Cerebellar nuclear complex (tissue), 1 donor: ENCODE measurements at places on chromosomes 12 and 14.
A peak's percentile ranks its signal among the peaks of the same experiment; 100 is the strongest.

- no peak for DNase-seq
Measured at GRCh38 chr12:47901063-47901717, 3.6 kb downstream of the VDR start.

GRCh38 chr12:100058482-100059029 is 73.8 kb upstream of the ANKS1B start:
- DNase-seq: no peak

DNA sequence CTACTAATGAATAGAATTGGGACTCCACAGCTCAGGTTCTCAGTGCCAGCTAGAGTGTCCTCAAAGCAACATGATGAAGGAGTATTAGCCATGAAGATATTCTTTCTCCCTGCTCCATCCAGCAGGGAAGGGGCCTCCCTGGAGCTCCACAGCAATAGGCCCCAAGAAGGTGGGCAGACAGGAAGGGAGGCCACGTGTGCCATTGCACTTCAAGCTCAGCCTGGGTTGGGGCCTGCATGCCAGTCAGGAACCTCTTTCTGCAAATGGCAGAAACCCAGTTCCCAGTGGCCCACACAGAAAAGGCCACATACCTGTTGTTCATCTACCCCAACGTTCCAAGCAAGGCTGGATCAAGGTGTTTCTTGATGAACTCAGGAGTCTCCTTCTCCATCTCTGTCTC is 357.5 kb upstream of the SFSWAP start:
- no peak for DNase-seq

GRCh38 chr14:43896044-43896443 is 611.0 kb downstream of the FSCB start:
- no peak for DNase-seq

GRCh38 chr12:33794954-33795353 is 227.3 kb upstream of the ALG10 start:
- DNase-seq: no peak

GRCh38 chr12:43095669-43096280 is 456.2 kb downstream of the ADAMTS20 start:
- no peak for DNase-seq

GRCh38 chr12:26212396-26212795 is 17.0 kb downstream of the SSPN start:
- no peak for DNase-seq

DNA sequence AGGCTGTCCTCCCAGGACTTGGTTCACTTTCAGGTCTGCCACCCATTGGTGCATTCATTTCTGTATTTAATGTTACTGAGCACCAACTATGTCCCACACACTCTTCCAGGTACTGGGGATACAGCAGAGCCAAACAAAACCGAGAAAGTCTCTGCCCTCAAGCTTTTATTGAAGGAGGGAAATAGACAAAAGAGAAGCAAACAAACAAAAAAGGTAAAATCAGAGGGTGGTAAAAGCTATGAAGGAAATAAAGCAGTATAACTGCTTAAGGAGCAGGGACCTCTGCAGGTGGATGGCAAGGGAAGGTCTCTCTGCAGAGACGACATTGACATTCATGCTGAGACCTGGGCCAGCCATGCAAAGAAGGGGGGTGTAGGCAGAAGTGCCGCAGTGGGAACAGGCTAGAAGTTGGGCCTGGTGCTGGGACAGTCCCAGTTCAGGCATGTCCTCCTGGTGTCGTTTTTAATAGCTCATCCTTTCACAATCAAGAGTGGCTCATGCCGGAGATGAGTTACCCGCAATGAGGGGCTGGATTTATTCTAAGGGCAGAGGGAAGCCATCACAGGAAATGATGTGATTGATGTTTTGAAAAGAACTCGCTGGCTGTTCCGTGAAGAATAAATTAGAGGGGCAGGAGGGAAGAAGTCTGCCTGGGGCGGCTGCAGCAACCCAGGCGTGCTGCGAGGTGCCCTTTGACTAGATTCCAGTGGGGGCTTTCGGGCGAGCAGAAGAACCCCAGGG is 72.8 kb downstream of the IRF2BPL start:
- no peak for DNase-seq

- DNase-seq: no peak
Measured at GRCh38 chr12:106671840-106672239, 89.0 kb downstream of the RFX4 start.

DNA sequence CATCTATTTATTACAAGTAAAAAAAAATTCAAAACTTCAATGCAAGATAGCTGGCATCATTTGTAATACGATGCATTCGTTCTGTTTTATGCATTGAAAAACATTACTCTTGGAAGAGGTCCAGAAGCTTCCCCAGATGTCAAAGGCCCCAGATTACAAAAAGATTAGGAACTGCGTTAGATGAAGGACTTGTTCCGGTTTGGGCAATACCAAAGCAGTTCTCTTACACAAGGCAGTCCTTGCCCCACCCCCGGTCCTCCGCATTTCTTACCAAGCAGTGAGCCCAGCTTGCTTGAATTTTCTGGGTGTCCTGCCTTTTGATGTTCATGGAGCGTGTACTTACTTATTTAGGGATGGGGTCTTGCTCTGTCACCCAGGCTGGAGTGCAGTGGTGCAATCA is 4.8 kb upstream of the HVCN1 start:
- no peak for DNase-seq

GRCh38 chr12:120468821-120469449 is 613 bp downstream of the SRSF9 start:
- no peak for DNase-seq

- no peak for DNase-seq
Measured at GRCh38 chr12:96587691-96588090, 98.3 kb downstream of the CFAP54 start.

GRCh38 chr14:73472185-73473114 is 14.1 kb upstream of the NUMB start:
- DNase-seq: peak; percentile 8

GRCh38 chr12:126608607-126609175 is 1543.5 kb downstream of the AACS start:
- no peak for DNase-seq

DNA sequence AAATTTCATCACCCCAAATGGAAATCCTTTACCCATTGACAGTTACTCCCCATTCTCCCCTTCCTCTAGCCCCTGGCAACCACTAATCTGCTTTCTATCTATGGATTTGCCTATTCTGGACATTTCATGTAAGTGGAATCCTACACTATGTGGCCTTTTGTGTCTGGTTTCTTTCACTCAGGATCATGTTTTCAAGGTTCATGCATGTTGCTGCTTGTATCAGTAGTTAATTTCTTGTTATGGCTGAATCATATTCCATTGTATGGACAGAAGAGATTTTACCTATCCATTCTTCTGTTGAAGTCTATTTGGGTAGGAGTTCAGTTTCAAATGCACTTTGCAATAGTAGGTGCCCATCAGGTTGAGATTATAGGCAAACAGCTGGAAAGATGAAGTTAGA is 1.4 kb downstream of the RFC5 start:
- DNase-seq: no peak

GRCh38 chr12:96343347-96343954 is 56.8 kb downstream of the CDK17 start:
- no peak for DNase-seq

GRCh38 chr12:111367661-111368221 is 1.2 kb downstream of the PHETA1 start:
- no peak for DNase-seq

GRCh38 chr12:117587631-117588287 is 226.3 kb upstream of the NOS1 start:
- DNase-seq: no peak

DNA sequence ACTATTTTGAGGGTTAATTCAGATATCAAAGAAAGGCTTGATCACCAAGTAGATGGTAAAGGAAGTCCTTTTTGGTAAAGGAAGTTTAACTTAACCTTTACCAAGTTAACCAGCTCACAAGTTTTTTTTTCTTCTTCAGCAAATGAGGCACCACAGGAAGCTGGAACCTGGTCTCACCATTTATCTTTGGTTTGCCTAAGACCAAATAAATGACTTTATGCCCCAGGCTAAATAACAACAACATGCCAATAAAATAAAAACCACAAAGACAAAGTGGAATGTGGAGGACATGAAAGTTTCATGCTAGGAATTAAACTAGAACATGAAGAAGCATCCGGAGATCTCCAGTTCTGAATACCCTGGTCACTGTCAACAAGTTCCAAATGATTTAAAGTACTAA is 116.8 kb upstream of the PRICKLE1 start:
- DNase-seq: no peak

- no peak for DNase-seq
Measured at GRCh38 chr14:105939810-105940508, 413.6 kb downstream of the TMEM121 start.

GRCh38 chr12:51293696-51294095 is 23.5 kb upstream of the SMAGP start:
- DNase-seq: no peak

GRCh38 chr14:22984959-22985658 is 2.8 kb upstream of the AJUBA start:
- no peak for DNase-seq

- no peak for DNase-seq
Measured at GRCh38 chr14:89325299-89325883, 91.6 kb downstream of the FOXN3 start.

GRCh38 chr12:9388379-9388778 is 180.2 kb upstream of the PZP start:
- DNase-seq: no peak

- DNase-seq: no peak
Measured at GRCh38 chr12:1946296-1946695, 27.8 kb upstream of the CACNA2D4 start.

- no peak for DNase-seq
Measured at GRCh38 chr12:20601668-20602280, 93.4 kb upstream of the SLCO1C1 start.

- no peak for DNase-seq
Measured at GRCh38 chr14:24483604-24484252, 24.3 kb downstream of the CMA1 start.

GRCh38 chr12:112091563-112091962 is 17.0 kb downstream of the NAA25 start:
- no peak for DNase-seq

DNA sequence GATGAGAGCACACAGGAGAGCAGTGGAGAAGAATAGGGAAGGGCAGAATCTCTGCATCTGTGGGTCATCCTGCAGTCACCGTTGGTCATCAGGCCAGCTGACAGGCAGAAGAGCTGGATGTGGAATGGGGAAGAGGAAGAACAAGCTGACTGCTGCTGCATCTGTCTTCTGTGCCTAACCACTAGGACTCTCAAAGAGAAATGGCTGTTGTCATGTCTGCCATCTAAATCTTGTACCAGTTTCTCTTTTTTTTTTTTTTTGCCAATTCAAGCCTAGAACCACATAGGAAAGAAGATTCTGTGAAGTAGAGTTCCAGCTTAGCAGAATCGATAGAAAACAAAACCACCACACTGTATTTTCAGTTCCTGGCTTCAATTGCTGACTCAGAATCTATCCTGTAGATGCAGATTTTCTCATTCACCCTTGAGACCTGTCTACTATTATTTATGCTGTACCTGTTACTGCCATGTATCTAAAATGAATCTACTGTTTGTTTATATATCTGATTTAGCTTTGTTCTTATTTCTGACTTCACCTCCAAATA is 421.9 kb upstream of the PRICKLE1 start:
- DNase-seq: no peak

DNA sequence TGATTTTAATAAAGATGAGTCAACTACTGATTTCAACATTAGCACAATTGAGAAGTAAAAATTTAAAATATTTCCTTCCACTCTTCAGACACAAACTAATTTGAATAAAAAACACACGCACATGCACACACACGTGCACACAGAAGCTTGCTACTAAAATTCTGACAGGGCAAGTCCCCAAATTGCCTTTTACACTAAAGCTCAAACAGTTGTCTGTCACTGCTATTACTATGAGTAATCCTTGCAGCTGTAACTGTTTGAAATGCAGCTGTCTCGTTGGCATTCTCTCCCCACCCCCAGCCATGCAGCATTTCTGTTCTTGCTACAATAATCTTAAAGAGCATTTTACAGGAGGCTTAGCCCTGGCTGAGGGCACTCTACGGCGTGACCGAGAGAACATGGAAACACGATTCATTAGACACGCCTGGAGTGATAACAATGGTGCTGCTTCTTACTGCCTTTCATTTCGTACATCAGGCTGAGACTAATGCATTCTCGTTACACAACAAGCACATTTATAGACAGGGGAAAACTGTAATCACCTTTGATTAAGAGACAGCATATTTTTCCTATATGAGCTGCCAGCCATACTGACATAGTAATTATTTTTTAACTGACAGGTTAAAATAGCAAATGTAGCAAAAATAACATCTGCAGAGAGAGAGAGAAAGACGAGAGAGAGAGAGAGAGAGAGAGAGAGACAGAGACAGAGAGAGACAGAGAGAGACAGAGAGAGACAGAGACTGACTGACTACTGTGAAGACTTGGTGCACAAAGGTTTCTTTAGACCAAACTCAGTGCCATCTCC is 153.8 kb downstream of the MED13L start:
- DNase-seq: no peak

DNA sequence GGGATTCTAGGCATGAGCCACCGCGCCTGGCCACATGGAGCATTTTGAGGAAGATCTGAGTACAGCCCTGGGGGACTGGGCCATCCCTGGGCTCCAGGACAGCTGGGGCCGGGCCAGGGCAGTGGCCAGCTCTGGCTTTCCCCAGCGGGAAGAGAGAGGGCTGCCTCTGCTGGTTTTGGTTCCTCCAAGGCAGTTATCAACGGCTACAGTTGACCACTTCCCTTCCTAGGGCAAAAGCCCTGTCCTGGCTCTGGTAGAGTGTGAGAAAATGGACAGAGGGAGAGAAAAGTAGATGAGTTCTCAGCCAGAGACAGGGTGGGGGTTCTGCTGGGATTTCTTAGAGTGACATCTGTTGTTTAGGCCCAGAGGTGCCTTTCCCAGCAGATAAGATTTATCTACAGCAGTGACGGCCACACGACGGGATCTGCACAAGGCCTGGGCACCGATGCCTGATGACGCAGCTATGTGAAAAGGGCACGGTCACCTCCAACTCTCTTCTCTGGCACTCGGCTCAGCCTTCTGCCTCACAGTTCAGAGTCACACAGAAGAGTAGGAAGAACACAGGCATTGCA is 5.5 kb upstream of the HVCN1 start:
- no peak for DNase-seq

- DNase-seq: no peak
Measured at GRCh38 chr14:32932302-32932913, 6.3 kb upstream of the NPAS3 start.

DNA sequence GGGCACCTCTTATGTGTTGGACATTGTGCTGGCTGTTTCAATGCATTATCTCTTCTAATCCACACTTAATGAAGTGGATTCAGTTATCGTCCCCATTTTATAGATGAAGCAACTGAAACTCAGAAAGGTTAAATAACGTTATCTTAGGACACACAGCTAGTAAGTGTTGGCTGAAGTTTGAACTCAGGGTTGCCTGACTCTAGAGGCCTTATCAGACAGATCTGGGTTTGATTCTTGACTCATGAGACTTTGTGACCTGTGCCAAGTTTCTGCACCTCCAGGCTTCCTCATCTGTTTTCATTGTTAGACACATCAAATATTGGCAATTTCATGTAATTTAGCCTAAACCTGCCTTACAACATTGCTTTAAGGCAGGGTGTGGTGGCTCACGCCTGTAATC is 18.2 kb upstream of the IRF2BPL start:
- no peak for DNase-seq
